ENCODE measurements at places on chromosomes 7 and 10.

DNA sequence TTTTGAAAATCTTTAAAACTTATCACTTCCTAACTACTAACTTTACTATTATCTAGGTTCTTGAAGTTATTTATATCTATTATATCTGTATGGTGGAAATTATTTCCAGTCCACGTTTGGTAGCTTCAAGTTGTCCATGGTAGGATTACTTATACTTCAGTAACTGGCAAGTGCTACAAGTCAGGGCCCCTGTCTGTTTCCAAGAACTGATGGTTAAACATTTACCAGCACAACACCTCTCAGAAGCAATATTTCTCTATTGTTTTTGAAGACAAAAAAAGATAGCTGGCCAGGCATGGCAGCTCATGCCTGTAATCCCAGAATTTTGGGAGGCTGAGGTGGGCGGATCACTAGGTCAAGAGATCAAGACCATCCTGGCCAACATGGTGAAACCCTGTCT, 240.4 kb upstream of the RHOBTB1 start:
- DNase-seq: no peak

GRCh38 chr10:44376472-44377099, 8.3 kb downstream of the CXCL12 start:
- no peak for DNase-seq

GRCh38 chr10:34538281-34538829, 276.7 kb downstream of the PARD3 start:
- DNase-seq: peak; percentile 21

DNA sequence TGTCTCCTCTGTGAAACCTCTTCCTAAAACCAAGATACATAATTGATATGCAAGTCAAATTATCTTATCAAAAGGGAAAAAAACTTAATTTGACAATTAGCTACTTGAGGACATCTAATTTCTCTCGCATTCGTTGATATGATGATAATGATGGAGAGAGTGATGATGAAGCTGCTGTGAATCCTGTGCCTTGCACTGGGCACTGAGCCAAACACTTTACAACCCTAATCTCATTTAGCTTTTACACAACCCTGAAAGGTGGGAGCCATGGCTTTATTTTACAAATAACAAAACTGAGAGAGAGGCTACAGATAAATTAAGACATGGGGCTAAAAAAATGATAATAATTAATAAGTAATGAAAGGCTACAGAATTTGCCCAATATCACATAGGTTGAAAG, 176.0 kb downstream of the NOC3L start:
- no peak for DNase-seq

DNA sequence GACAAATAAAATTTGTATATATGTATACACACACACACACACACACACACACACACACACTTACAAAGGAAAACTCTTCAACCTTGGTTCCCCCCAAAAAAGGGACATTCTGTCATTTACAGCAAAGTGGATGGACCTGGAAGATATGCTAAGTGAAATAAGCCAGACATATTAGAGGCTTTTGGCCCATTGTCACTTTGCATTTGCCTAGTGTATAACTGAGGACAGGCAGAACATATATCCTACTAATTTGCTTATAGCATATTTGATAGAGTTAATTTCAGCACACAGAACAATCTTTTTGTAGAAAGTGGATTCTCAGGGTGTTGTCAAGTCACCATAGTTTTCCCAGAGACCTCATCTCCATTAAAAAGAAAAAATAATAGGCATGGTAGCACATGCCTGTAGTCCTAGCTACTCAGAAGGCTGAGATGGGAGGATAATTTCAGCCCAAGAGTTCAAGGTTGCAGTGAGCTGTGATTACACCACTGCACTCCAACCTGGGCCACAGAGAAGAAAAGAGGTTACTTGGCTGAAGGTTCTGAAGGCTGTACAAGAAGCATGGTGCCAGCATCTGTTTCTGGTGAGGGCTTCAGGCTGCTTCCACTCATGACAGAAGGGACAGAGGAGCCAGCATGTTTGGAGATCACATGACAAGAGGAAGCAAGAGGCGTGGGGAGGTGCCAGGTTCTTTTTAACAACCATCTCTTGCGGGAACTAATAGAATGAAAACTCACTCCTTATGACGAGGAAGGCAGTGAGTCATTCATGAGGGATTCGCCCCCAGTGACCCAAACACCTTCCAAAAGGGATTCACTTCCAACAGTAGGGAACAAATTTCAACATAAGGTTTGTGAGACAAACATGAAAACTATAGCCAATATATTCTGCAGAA, 135.6 kb downstream of the TMEM168 start:
- DNase-seq: no peak

DNA sequence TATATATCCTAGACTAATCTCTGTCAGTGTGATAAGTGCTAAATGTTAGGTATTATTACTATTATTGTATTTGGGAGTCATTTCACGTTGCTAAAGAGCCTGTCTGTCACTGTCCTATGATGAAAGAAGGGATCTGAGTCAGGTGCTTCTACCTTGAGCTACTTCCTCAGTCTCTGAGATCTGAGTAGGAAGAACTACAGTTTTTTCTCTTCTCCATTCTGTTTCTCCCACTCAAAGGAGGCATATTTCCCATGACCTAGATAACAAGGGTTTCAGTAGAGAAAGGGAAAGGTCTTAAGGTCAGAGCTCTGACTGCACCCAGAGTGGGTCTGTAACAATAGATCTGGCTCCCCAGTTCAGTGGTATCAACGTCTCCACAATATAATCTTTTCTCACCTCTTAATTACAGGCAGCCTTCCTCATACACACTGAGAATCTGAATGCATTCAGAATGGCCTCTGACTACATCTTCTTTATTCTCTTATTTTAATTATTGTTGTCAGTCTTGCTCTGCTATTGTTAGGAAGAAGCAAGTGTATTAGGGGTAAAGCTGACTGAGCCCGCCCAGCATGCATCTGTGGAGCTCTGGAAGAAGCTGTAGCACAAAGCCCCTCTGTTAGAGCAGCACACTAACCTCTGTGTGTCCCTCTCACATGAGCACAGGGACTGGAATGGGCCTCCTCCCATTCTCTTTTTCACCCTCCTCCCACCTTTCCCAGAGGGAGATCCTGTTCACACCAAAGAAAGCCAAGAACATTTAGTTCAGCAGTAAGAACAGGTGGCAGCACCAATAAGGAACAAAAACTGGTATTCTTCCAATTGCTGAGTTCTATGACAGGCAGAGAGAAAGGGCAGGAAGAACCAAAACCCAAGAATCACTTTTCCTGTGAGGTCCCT, 38.1 kb downstream of the USP54 start:
- DNase-seq: no peak

GRCh38 chr10:3172081-3172445, 519 bp downstream of the PITRM1 start:
- no peak for DNase-seq

- no peak for DNase-seq
Measured at GRCh38 chr7:123637203-123637602, 18.5 kb upstream of the LMOD2 start.

DNA sequence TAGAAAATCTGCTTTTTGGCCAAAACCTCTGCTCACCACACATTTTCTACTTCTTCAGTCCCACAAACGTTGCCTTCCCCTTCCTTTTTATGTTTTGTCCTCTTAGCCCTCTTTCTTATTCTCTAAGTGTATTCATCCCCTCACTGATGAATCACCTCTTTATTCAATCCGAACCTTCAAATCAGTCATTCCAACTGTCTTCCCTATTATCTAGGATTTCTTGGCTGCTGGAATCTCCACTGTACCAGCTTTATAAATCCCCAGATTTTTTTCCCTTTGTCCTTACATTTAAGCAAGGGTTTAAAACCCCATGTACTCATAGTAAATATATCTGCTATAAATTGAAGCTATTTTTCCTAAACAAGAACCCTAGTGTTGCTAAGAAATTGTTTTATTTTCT, 176.9 kb downstream of the SEMA3A start:
- DNase-seq: no peak

DNA sequence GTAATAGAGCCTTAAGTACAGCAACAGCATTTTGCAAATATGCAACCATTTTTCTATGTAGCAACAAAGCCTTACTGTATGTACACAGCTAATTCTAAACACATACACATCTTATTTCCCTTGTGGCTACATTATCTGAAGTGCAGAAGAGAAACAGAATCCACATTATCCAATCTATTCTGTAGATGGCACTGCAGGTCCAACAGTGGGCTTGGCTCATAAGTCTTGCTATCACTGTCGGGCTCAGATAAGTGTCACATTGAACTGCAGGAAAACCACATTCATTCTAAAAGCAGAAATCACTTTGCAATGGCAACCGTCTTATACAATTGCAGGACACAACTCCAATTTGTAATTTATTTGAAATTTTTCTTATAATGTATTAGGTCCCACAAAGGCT, 109.8 kb upstream of the NOBOX start:
- no peak for DNase-seq

DNA sequence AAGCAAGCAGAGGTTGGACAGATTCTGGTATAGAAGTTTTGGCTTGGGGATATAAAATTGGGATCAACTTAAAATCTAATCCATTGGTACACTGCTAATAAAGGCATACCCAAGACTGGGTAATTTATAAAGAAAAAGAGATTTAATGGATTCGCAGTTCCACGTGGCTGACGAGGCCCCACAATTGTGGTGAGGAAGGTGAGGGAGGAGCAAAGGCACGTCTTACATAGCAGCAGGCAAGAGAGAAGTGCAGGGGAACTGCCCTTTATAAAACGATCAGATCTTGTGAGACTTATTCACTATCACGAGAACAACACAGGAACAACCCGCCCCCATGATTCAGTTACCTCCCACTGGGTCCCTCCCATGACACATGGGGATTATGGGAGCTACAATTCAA, 9.7 kb downstream of the ACADSB start:
- no peak for DNase-seq

GRCh38 chr10:48993627-48994026, 54.0 kb upstream of the LRRC18 start:
- DNase-seq: no peak

GRCh38 chr7:95723583-95724180, 48.7 kb upstream of the DYNC1I1 start:
- DNase-seq: peak; percentile 4

- no peak for DNase-seq
Measured at GRCh38 chr7:84663224-84663623, 468.6 kb upstream of the SEMA3A start.

DNA sequence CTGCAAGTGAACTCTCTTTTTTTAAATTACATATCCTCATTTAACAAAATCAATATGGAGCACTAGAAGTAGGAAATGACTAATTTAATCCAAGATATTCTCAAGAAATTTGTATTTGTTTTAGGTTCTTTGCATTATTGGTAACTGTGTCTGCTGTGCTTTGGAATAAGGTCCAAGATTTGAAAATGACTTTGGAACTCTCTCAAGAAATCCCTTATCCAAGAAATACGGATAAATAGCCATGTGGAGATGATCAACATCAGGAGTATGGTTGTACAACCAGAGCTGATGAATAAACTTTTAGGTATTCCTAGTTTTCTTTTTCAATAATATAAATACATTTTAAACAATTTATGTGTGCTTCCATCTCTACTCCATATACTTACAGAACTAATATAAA, 279.9 kb upstream of the SEMA3C start:
- no peak for DNase-seq
